ENCODE measurements at places on chromosomes 13 and 19.
A peak's percentile ranks its signal among the peaks of the same experiment; 100 is the strongest.

DNA sequence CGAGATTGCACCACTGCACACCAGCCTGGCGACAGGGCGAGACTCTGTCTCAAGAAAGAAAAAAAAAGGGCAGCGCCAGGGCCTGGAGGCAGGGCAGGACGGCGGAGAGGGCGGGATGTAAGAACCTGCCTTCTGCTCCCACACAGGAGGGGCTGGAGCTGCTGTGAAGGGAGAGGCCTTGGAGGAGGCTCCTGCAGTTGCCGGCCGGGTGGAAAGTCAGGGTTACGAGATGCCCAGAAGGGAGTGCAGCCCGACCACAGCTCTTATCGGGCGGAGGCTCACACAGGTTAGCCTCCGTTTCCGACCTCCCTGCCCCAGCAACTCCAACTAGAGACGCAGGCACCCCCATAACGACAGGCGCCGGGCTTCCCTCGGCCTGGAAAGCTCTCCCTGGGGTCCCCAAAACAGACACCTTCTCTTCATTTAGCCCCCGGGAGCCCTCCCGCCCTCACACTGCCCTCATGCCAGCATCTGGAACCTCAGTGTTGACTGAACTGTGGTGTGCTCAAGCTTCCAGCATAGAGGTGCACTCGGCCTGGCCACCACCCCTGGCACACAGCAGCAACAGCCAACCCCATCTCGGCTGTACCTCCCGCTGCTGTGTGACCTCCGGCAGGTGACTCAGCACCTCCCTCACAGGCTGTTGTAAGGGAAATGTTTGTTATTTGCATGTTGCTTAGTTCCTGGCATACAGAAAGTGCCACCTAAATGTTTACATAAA is 1.4 kb downstream of the PLPP2 start:
- DNase-seq, result peak; percentile 94

DNA sequence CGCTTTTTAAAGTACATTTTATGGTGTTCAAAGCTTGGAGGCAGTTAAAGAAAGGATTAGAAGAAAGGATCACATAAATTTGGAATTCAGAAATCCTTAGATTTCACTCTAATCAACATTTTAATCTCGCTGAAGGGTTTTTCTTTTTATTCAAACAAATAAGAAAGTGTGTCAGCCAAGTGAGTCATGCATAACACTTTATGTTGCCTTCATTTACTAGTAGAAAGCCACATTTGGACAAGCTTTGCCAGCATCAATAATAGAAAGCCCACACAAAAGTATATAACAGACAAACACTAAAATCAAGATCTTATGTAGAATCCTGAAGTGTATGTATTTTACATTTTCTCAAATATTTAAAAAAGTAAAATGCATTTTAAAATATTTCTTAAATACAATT is 154.9 kb upstream of the TRPC4 start:
- no peak for DNase-seq

GRCh38 chr19:47813304-47813994 is 8.3 kb upstream of the CRX start:
- peak; percentile 47 for DNase-seq

DNA sequence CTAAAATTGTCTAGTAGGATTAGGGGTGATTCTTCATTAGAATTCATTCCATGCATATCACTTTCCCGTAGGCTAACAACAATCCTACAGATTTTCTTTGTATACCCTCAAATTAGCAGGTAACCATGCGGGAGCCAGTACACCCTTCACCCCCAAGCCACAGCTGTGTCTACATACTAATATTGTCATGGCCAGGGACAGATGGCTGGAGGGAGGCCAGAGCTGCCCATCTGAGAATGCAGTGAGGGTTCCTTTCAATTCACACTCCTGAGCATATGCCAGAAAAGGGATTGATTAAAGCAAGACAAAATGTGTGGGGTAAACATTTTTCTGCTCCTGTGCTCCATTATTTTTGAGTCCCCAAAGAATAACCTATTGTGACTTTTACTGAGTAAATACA is 68.9 kb downstream of the FREM2 start:
- DNase-seq, result no peak

DNA sequence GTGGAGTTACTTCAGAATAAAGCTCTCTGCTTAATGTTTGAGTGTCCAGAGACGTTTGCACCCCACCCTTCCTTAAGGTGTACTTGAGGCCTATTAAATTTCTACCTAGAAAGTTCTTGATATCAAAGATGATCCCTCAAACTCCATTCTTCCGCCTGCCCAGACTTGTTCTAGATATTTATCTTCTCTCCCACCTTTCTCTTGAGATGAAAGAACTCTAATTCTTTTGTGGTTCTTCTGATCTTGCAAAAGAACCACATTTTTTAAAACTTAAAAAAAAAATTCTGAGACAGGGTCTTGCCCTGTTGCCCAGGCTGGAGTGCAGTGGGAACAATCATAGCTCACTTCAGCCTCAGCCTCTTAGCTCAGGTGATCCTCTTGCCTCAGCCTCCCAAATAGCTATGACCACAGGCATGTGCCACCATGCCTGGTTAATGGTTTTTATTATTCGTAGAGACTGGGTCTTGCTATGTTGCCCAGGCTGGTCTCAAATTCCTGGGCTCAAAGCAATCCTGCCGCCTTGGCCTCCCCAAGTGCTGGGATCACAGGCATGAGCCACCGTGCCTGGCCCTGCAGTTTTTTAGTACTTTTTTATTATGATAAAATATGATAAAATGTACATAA is 94.3 kb downstream of the SIPA1L3 start:
- no peak for DNase-seq

- DNase-seq, result no peak
Measured at GRCh38 chr13:40161351-40161810, 505.1 kb downstream of the FOXO1 start.

- DNase-seq, result no peak
Measured at GRCh38 chr13:101915755-101916107, 463.3 kb downstream of the ITGBL1 start.

DNA sequence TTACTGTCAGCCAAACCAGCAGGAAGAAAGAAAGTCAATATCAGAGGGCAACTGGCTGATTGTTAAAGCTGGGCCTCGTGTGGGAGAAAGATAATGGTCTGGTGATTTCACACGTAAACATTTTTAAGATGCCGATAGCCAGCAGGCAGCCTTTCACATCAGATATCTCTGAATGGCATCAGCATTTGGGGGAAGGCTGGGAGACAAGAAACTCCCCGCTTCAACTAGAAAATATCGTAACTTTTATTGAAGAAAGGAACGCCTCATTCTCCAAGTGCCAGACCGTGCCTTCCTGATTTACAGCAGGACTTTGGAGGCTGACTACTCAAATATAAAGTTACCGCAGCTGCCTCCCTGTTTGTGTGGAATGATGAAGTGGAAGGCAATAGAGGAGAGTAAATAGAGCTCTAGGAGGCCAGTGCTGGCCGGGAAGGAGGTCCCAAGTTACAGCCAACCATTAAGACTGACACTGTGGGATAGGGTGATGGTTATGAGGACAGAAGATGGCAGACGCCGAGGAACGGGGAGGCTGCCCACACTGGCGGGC is 284.3 kb upstream of the MAB21L1 start:
- no peak for DNase-seq

Measured in epithelial cell of esophagus (primary cell).